ENCODE measurements at places on chromosomes 5 and 9.

GRCh38 chr9:136409557-136410455 is 608 bp downstream of the ENTR1 start:
- DNase-seq: peak; percentile 63

GRCh38 chr5:159765760-159766517 is 150.3 kb upstream of the ADRA1B start:
- no peak for DNase-seq

DNA sequence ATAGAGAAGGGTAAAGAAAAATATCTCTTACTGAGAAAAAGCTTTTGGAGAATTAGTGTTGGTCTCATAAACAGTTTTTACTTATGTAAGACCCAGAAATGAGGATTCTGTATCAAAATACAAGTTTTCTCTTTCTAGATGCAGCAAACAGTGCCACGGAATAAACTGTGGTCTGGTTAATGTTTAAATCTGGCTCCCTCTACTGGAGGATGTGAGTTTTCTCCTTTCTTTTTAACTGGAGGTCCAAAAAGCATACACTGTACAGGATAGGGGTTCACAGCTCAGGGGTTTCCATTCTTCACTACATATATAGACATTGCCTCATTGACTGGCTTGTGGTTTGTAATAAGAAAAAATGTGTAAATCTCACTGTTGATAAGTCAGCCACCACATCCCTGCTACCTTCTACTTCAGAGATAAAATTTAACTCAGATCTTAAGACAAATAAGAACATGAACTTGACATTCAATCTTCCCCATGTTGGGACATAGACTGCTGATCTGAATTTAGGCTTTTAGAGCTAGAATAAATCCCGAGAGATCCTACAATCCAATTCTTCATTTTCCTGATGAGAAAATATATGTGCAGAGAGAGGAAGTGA is 98.9 kb downstream of the CFAP95 start:
- peak; percentile 53 for DNase-seq

DNA sequence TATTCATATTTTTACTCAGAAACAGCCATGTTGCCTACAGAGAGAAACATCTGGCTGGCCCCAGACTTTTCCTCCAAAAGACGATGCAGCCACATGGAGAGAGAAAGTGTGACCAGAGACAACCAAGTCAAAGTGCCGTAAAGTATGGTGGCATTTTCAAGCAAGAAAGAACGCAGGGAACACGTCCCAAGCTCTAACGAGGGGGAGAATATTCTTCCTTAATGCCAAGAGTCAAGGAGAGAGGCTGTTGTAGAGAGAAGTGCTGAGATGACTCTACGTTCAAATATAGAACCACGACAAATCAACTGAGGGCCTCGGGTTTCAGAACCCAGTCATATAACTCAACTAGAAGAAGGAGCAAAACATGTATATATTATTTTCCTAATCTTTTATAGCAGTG is 55.9 kb downstream of the FNBP1 start:
- peak; percentile 27 for DNase-seq

- DNase-seq: no peak
These were observed 3.3 kb downstream of the RASGRF2 start for GRCh38 chr5:80963521-80963895.

DNA sequence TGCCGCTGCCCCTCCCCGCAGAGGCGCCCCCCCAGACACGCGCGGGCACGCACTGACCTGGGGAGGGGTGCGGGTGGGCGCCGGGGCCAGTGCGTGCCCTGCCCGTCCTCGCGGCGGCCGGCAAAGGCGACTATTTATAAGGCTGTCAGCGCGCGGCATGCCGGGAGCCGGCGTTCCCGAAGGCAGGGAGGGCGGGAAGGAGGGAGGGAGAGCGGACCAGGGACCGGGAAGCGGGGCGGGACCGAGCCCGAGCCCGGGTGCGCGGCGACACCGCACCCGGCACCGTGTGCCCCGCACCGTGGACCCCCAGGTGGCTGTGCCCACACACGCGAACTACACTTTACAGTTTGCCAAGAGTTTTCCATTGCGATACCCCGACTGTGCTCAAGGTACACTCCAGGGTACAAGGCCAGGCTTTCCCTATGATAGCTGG is at the start of gene AK1:
Gene AK1, minus strand, starts transcription at position 110 of the 433 bp plus-strand sequence. CDS start 3,058 bp downstream, outside the sequence.
- no peak for DNase-seq

- no peak for DNase-seq
These were observed 47.9 kb upstream of the SEMA6A start for GRCh38 chr5:116622375-116623050.

DNA sequence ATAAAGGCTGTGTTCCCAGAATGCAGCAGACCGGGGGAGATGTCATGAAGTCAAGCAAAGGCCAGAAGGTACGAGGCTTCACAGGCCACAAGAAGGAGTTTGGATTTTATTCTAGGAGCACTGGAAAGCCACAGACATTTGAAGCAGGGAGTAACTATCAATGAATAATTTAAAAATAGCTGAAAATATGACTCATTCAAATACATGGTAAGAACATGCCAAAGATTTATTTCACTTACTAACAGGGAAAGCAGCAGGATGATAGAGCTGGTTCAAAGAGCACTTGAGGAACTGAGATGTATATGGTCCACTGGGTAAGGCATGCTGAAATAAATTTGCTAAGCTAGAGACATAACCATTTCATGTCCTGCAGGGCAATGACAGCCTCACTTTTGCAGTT is 53.2 kb downstream of the MSX2 start:
- no peak for DNase-seq

- no peak for DNase-seq
These were observed at the start of gene GFI1B for GRCh38 chr9:132978451-132979131. GFI1B (plus strand) TSS chr9:132978694; CDS start chr9:132986679, 7,985 bp downstream.

GRCh38 chr5:138077064-138077696 is 6.7 kb upstream of the WNT8A start:
- DNase-seq: peak; percentile 78

DNA sequence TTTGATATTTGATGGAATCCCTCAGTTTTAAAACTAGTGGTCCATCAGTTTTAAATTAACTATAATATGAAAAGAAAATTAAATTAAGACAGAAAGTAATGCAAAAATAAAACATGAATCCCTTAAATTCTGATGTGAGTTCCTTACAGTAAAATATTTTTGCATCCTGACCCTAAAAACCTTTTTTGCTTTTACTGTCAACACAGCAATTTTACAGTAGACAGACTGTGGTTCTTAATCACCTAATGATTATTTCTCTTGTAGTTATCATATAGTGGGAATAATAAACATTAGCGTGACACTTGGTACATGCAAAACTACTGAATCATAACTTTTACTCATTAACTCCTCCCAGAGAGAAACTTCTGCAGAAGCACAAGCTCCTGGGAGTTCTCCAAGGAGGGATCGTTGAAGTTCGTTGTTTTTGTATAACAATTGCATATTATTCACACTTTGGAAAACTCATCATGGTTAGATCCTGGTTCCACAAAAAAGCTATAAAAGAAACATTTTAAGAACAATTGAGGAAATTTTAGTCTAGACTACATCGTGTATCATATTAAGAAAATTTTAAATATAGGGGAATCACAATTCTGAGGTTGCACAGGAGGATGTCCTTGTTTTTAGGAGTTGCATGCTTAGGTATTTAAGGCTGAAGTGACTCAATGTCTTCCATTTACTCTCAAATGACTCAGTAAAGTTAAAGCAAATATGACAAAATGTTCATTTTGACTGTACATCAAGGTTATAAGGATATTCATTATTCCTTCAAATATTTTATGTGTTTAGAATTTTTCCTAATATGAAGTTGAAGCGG is 88.2 kb upstream of the NIPAL4 start:
- DNase-seq: no peak

GRCh38 chr9:84239343-84239742 is 101.2 kb downstream of the SLC28A3 start:
- no peak for DNase-seq

DNA sequence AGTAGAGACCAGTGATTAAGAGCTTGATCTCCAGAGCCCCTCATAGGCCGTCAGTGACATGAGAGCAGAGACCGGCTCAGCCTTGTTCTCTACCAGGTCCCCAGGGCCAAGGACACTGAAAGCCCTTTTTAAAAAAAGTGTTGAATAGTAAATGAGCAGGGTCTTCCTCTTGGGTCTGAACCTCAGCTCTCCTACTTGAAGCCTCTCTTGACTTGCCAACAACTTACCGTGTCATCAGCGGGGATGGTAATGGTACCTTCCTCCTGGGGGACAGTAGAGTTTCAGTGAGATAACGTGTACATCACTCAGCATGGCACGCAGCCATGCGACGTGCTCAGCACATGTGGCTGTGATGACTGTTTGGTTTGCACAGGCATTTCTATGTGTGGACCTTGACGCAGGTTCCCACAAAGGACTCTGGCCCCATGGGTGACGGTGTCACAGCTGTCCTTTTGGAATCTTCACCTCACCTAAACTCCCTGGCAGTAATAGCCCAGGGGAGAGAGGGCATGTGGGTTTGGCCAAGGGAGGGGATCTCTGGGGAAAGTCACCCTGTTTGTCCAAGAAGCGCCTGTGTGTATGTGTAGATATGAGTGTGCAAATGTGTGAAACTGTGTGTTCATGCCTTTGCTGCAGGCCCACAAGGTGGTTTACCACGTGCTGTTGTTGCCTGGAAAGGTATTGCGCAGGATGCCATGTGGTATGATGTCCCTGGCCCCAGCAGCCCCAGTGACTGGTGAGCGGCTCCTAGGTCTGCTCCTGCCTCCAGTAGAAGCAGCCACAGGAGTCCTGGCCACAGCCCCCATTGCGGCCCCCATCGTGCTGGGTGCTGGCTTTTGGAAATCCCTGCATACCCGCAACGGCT is 18.7 kb downstream of the ERGIC1 start:
- no peak for DNase-seq

Measured in GM20000 (cell line).